Activated CD4-positive, alpha-beta T cell treated with anti-CD3 and anti-CD28 coated beads, Interleukin-2, amount 10 ng/mL, durations not matched to agents 24 days and 14 days (primary cell): ENCODE measurements at places on chromosomes 7 and 10. TPM values are rescaled to one million over a fixed set of nuclear protein-coding genes. Genes with fewer than 3 reads are reported as not detected.

DNA sequence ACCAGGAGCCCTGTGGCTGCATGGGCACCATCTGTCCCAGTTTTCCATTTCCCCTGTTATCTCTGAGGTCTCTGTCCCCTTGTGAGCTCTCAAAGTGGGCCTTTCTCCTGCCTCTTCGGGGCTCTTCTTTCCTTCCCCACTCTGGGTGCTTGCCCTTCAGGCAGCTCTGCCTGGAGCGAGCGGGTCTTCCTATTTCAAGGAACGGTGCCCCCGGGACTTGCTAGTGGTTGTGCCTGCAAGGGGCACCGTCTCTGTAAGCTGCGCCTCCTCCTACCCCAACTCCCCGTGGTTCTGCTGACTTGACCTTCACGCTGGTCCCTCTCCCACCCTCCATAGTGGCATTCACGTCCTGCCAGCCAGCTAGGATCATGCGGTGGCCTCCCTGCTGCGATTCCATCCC lies 110.1 kb downstream of the DOCK1 start:
- H3K4me3 ChIP-seq = no peak overlapping the region
- no peaks in the 10 kb centered on the region for H3K36me3 ChIP-seq
- H3K4me1 ChIP-seq = no peaks in the 10 kb centered on the region
- H3K27me3 ChIP-seq = no peaks in the 10 kb centered on the region
- no peak for DNase-seq
- H3K27ac ChIP-seq = no peak overlapping the region

DNA sequence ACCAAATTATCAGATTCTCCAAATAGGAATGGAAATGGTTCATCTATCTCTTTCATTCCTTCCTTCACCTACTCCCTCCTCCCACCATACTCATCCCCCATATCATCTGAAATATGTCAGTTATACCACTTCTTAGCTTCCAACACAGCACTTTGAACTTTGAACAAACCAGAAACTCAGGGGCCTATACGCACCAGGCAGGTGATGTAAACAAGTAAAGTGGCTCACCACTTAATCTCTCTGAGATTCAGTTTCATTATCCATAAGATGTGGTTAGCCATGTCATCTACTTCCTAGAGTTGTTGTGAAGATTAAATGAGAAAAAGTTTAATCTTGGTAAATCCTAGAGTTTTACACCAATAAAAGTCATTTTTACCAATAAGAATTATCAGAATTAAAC lies 65.9 kb upstream of the LRRN3 start:
- DNase-seq = peak; percentile 88
- peak overlapping the region; percentile 59 for H3K4me3 ChIP-seq

GRCh38 chr10:59832506-59832905 lies 73.8 kb downstream of the CCDC6 start:
- H3K4me1 ChIP-seq = peaks cover 38% of the 10 kb centered on the region
- peak overlapping the region; percentile 37 for H3K27ac ChIP-seq
- no peak overlapping the region for H3K4me3 ChIP-seq
- H3K36me3 ChIP-seq = peaks cover 46% of the 10 kb centered on the region

DNA sequence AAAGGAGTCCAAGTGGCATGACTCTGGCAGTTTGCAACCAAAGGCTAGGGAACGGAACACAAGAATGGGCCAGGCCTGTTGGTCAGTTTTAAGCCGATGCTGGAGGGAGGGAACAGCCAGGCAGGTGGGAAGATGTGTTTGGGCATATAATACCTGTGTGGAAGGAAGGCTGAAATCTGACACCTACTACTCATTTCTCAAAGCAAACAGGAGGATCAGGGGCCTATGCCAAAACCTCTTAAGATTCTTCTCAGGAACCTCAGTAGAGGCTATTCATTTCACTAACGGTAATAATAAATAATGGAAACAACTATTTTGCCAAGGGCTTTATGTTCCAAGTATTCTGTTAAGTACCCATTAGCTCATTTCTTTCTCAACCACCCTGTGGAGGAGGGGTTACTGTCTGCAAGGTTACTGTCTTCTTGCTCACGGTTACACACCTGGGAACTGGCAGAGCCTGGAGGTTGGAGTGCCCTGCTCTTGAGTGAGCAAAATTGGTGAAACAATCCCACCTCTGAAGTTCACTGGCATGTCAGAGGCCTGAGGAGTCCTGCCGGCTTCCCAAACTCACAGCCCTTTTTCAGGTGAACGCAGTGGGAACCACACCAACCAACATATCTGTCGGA lies 35.5 kb downstream of the GOT1 start:
- peaks cover 2% of the 10 kb centered on the region for H3K27me3 ChIP-seq
- no peak overlapping the region for H3K4me3 ChIP-seq
- H3K4me1 ChIP-seq = peaks cover 8% of the 10 kb centered on the region
- DNase-seq = no peak

DNA sequence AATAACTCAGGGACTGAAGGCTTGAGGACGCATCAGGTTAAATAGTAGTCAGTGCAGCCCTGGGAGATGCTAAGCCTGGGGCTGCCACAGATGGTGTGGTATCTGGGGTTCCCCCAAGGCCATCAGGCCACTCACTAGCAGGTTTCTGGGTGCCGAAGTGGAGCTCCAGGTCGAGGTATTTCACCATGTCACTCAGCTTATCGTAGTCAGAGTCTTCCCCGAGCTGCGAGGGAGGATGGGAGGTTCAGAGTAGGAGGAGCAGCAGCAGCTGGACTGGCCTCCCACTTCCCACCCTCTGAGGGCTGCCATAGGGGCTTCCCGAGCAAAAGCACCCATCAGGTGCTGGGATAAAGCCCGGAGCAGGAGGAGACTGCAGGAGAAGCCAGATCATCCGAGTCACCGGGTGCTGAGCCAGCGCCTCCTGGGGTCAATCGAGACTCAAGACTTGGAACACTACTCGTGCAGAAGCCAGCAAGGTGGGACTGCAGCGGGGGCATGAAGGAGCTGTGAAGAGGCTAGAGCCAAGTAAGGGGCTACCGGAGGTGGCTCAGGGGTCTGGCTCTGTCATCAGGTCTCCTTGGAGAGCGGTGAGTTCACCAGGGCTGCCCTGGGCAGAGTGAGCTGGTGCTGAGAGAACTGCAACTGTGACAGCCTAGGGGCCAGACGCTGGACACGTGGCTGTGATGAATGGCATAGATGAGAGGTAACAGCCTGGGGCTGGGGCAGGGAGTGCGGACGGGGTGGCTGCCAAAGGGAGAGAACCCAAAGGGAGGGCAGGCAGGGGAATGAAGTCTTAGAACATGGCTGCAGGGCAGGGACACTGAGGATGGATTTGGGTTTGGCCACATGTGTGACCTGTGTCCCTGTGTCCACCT lies 45.3 kb downstream of the GRID2IP start:
- no peak overlapping the region for H3K4me3 ChIP-seq
- no peak for DNase-seq
- no peaks in the 10 kb centered on the region for H3K27me3 ChIP-seq

GRCh38 chr10:119633538-119634218 lies 17.5 kb upstream of the BAG3 start:
- DNase-seq = no peak
- no peak overlapping the region for H3K27ac ChIP-seq
- no peaks in the 10 kb centered on the region for H3K36me3 ChIP-seq

DNA sequence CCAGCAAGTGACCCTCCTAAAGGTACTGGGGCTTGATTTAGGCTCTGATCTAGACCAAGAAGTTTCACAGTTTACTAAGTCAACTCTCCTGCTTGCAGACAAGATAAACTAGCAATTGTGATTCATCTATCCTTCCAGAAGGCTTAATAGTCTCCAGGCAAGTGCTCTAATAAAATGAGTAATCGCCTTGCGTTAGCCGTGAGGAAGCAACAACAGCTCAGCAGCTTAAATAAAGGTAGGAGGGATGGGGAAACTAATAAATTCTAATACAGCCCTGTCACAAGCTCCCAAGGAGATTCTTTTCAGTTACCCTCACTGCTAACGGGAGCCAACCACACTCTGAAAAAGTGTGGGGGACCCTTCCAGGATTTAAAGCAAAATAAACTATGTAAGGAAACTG lies 48.4 kb downstream of the FRMD4A start:
- H3K27me3 ChIP-seq = peaks cover 4% of the 10 kb centered on the region
- no peak overlapping the region for H3K4me3 ChIP-seq
- H3K4me1 ChIP-seq = no peaks in the 10 kb centered on the region
- no peak for DNase-seq
- H3K36me3 ChIP-seq = no peaks in the 10 kb centered on the region
- no peak overlapping the region for H3K27ac ChIP-seq

- H3K4me3 ChIP-seq = no peak overlapping the region
- H3K27ac ChIP-seq = no peak overlapping the region
- H3K4me1 ChIP-seq = no peaks in the 10 kb centered on the region
Measured at GRCh38 chr7:112162142-112162766, 43.9 kb downstream of the DOCK4 start.

DNA sequence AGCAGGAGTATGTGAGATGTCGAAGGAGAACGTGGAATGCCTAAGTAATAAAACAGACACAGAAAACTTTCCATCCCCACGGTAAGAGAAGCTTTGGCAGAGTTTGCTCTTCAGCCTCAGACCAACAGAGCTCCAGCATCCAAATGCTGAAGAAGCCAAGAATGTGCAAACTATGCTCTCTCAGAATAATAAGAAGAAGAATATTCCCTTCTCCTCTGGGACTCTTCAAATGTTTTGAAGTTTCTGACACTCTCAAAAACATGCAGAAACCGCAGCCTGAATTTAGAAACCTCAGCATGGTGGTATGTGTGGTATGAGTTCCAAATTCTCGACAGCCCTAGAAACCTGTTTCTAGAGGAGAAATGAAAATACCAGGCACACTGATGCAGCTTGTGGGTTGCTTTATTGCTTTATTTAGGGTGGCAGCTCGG lies 113.3 kb downstream of the KCNMA1 start:
- H3K4me1 ChIP-seq = no peaks in the 10 kb centered on the region
- no peak overlapping the region for H3K27ac ChIP-seq
- no peak for DNase-seq
- H3K27me3 ChIP-seq = peaks cover 4% of the 10 kb centered on the region
- H3K36me3 ChIP-seq = no peaks in the 10 kb centered on the region
- H3K4me3 ChIP-seq = no peak overlapping the region

GRCh38 chr10:22894714-22895113 lies 33.1 kb upstream of the ARMC3 start:
- no peaks in the 10 kb centered on the region for H3K36me3 ChIP-seq
- no peak overlapping the region for H3K27ac ChIP-seq
- no peak overlapping the region for H3K4me3 ChIP-seq
- H3K4me1 ChIP-seq = no peaks in the 10 kb centered on the region
- H3K27me3 ChIP-seq = no peaks in the 10 kb centered on the region
- no peak for DNase-seq

GRCh38 chr7:30688718-30689221 lies 6.5 kb upstream of the CRHR2 start:
- no peaks in the 10 kb centered on the region for H3K36me3 ChIP-seq
- H3K27ac ChIP-seq = no peak overlapping the region
- H3K27me3 ChIP-seq = peaks cover 25% of the 10 kb centered on the region
- H3K4me3 ChIP-seq = no peak overlapping the region

- H3K27me3 ChIP-seq = no peaks in the 10 kb centered on the region
- H3K27ac ChIP-seq = no peak overlapping the region
- no peak overlapping the region for H3K4me3 ChIP-seq
Measured at GRCh38 chr7:112233048-112233697, 26.7 kb downstream of the ZNF277 start.

DNA sequence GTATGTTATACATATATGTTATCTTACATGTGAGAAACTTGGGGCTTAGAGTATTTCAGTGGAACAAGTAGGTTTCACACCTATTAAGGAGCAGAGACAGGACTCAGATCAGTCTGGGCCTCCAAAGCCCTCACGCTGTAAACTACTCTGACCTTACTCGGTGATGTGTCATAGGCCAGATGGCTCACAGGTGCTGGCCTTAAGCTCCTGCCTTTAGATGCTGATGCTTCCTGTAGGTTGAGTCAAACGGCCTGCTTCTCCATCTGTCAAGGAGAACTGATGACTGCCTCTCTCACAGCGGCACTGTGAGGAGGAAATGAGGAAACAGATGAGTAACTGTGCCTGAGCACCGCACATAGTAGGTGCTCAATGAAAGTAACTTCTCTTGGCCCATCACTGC lies 312.6 kb upstream of the COBL start:
- no peaks in the 10 kb centered on the region for H3K27me3 ChIP-seq
- no peaks in the 10 kb centered on the region for H3K36me3 ChIP-seq
- no peak overlapping the region for H3K27ac ChIP-seq
- no peaks in the 10 kb centered on the region for H3K4me1 ChIP-seq

DNA sequence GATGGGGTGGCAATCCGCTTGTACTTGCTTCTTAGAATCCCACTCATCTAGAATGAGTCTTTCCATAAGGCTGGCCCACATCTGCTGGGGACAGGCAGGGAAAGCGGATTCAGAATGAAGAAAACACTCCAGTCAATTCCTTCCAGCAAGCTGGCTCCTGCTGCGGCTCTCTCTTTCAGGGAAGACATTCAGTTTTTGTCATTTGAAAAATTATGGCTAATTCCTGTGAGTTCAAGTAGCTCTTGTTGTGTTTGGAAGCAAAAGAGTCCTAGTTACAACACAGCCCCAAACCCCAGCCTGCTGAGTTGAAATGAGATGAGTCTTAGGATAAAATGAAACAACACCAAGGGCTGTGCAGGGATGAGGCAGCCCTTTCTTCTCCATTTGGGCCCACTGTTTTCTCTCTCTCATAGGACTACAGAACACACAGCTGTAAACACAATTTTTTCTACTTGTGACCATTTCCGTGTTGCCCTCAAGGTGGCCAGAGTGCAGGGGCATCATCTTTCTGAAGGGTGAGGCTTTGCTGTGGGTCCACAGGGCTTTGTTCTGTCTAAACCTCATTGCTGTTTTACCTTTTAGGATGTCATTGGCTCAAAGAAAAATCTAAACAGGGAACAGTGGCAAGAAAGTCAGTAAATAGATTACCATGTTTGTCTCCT lies 90.8 kb upstream of the EEPD1 start:
- H3K27ac ChIP-seq = no peak overlapping the region
- H3K4me1 ChIP-seq = no peaks in the 10 kb centered on the region
- peaks cover 3% of the 10 kb centered on the region for H3K27me3 ChIP-seq
- no peaks in the 10 kb centered on the region for H3K36me3 ChIP-seq
- DNase-seq = no peak
- H3K4me3 ChIP-seq = no peak overlapping the region

DNA sequence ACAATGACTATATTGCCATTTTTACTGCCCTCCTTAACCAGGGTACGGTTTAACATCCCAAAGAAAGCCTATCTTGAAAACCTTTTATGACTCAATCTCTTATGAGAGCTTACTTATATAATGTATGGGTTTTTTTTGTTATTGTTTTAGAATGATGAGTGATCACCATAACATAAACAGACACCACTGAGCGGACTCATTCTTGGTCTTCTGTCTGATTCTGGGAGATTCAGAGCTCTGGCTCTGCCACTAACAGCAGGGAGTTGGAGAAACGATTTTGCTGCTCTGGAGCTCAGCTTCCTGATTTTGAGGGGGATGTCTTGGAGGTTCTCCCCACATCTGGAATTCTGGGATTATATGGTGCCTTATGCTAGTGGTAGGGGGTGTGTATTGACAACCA lies 244.1 kb downstream of the FRMD4A start:
- DNase-seq = no peak
- no peak overlapping the region for H3K27ac ChIP-seq
- no peaks in the 10 kb centered on the region for H3K36me3 ChIP-seq
- H3K4me1 ChIP-seq = no peaks in the 10 kb centered on the region
- H3K4me3 ChIP-seq = no peak overlapping the region
- H3K27me3 ChIP-seq = no peaks in the 10 kb centered on the region

ANKRD61 gene
- total RNA-seq = 0.31 and 0.58 TPM in 2 replicates

OPN4 gene
- total RNA-seq = not detected in 2 replicates

OR6V1 gene
- total RNA-seq = not detected in 2 replicates

NAT16 gene
- not detected in 2 replicates for total RNA-seq

C7orf33 gene
- not detected in 2 replicates for total RNA-seq

LRRC4 gene
- 2.2 and 5.7 TPM in 2 replicates for total RNA-seq

C7orf57 gene
- 0.14 TPM in 2 replicates for total RNA-seq
